ENCODE measurements at places on chromosomes 5 and 9. TPM values are rescaled to one million over a fixed set of nuclear protein-coding genes. Genes with fewer than 3 reads are reported as not detected.

- no peak for DNase-seq
These were observed 718.9 kb upstream of the MEF2C start for GRCh38 chr5:89601880-89602279.

DNA sequence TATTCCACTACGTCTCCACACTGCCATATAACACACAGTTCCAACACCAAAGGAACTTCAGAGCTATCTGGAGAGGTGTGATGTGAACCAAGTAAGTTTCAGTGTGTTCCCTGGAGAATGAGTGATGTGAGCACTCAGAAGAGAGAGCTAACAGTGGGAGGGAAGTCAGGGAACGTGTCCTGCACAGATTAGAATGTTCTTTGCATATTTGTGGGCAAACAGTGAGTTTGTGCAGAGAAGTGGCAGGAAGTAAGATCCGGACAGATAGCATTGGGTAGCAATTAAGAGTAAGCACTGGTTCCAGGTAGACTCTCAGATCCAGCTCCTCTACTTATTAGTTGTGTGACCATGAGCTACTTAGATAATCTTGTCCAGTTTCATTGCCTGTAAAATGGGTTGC is 206.4 kb downstream of the PDZD2 start:
- DNase-seq, result no peak

- no peak for DNase-seq
These were observed 51.3 kb upstream of the PTGER4 start for GRCh38 chr5:40628407-40628806.

Gene OR1Q1
- not detected for total RNA-seq

Gene PCDHA5
- total RNA-seq, result not detected

Gene CYLC2
- total RNA-seq, result not detected

GRCh38 chr5:42749020-42749419 is 7.6 kb upstream of the CCDC152 start:
- DNase-seq, result no peak

Gene EIF4E1B
- not detected for total RNA-seq

GRCh38 chr5:138243794-138244193 is 30.6 kb downstream of the GFRA3 start:
- no peak for DNase-seq

GRCh38 chr9:35828716-35829083 is at the start of gene FAM221B:
Gene FAM221B, minus strand, starts transcription at chr9:35828732. Its CDS starts 2,571 bp downstream, at chr9:35826161.
- no peak for DNase-seq

GRCh38 chr9:116951588-116952435 is 264.7 kb downstream of the TRIM32 start:
- no peak for DNase-seq

GRCh38 chr9:98085944-98086343 is 29.4 kb downstream of the NANS start:
- no peak for DNase-seq

Gene NPR2
- total RNA-seq, result 7.4 TPM

GRCh38 chr9:98502976-98503325 is 205.8 kb downstream of the GABBR2 start:
- DNase-seq, result no peak

DNA sequence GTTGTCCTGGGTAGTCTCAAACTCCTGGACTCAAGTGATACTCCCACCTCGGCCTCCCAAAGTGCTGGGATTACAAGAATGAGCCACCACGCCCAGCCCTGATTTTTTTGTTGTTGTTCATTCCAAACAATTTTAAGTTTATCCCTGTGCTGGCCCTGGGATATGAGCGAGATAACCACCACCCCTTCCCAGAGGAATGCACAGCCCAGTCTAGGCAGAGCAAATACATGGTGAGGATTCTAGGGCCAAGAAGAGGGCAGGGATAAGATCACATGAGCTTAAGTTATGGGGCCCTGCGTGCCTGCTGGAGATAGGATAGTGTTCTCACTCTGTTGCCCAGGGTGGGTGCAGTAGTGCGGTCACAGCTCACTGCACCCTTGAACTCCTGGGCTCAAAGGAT is 21.0 kb upstream of the TOR1B start:
- DNase-seq, result no peak

Gene ACER2
- total RNA-seq, result 3.4 TPM

Gene SPDL1
- 36.6 TPM for total RNA-seq

Gene C1QTNF2
- not detected for total RNA-seq

Gene ADAMTS16
- 0.07 TPM for total RNA-seq

Gene ARHGEF39
- 11.2 TPM for total RNA-seq

DNA sequence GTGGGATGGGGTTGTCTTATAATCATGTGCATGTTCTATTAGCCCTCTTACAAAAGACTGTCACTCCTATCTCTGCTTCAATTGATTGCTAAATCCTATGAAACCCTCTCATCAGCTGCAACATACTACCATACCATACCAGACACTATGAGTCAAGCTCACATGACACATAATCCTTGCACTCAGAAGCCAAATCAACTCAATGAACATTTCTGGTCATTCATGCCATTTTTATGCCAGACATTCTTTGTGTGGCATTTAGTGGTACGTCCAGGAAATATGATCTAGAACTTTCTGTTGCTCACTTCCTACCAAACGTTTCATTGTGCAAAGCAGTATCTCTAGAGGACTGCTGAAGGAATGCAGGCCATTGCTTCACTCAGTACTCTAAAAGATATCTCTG is 159.2 kb upstream of the GNA14 start:
- DNase-seq, result peak; percentile 84

Gene IRX4
- not detected for total RNA-seq

Gene SLIT3
- not detected for total RNA-seq

Gene ADAMTS13
- total RNA-seq, result 0.91 TPM

- DNase-seq, result no peak
These were observed 367.7 kb downstream of the CDK5RAP2 start for GRCh38 chr9:120212153-120212852.

DNA sequence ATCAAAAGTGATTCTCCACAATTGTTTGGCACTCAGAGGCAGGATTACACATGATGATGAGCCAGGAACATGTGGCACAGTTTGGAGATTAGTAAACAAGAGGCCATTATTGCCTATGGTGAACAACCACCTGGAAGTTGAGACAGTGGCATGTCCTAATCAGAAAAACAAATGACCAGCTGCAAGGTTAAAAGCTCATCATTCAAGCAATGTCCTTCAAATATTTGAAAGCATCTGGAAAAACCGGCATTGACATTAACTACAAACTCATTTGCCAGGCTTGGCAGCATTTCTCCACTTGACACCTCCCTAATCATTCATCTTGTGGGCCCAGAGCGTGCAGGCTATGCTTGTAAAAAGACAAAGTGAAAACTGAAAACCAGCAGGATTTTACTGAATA is 80.6 kb upstream of the MEGF10 start:
- no peak for DNase-seq

DNA sequence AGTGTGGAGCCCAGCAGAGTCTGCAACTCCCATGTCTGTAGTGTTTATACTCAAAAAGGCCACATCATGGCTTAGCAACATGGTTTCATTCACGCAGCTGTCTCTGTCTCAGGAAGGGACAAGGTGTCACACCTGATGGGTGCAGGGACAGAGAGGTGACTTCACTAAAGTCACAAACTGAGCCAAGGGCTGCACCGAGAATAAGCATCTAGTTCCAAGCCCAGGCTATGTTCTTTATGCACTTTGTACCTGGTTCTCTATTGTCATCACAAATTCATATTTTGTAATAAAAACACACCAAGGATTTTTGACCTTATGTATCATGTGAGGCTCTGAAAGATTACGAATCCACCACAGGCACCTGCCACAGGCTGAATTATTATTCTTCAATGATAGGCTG is 64.9 kb upstream of the STK32A start:
- peak; percentile 39 for DNase-seq

DNA sequence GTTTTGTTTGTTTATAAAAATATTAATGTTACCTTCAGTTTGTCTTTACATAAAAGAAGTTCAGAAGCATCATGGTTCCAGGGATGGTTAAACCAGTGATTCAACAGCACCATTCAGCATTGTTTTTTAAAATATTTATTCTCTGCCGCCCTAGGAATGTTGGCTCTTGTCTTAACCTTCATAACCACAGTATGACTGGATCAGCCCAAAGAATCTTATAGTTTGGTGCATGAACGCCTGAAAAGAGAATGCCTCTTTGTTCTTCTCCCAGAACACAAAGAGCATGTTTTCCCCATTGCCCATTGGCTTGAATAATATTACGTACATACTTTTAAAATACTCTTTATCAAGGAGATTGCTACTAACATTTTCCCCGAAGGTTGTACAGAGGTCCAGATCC is 413.4 kb downstream of the ANXA1 start:
- no peak for DNase-seq

GRCh38 chr9:121824651-121825030 is 173.2 kb downstream of the DAB2IP start:
- DNase-seq, result peak; percentile 10

GRCh38 chr9:94611638-94612068 is 18.0 kb upstream of the FBP2 start:
- DNase-seq, result no peak

Gene IGIP
- 2.4 TPM for total RNA-seq

Gene TAF11L5
- not detected for total RNA-seq

Gene C9orf50
- not detected for total RNA-seq

DNA sequence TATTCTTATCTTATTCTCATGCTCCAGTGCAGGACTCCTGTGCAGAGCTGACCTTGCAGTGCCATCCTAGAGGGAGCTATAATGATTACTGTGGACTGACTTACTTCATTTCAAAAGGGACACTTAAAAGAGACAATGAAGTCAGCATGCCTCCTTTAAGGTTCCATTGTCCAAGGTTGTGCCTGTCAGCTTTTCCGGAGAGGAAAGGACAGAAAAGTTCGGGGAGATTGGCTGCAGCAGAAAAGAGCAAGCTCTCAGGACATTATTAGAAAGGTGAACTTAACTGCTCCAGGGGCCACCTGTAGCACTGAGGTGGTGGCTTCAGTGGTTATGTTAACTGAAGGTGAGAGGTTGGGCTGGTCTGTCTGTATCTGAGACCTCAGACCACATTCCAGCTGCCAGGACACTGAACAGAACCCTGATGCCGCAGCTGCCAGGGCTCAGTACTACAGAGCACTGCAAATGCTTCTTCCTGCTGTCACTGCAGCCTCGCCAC is 112.9 kb downstream of the ST8SIA4 start:
- no peak for DNase-seq

GRCh38 chr9:4743131-4743875 is 2.3 kb upstream of the AK3 start:
- DNase-seq, result no peak
